ENCODE measurements at places on chromosomes 6 and 20.

DNA sequence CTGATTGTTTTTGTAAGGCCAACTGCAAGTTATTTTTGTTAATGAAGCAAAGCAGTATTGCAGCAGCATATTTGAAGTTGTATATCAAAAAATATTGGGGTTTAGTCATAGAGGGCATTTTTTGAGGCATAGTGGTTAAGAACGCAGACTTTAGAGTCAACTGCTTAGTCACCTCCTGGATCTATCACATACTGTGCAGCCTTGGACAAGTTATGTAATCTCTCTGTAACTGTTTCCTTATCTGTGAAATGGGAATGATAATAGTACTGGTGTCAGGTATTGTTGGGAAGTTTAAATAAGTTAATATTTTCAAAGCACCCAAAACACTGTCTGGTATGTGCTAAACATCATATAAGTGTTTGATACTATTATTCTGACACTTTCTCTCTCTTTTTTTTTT is 27.2 kb upstream of the EFHC1 start:
- no peak for DNase-seq

DNA sequence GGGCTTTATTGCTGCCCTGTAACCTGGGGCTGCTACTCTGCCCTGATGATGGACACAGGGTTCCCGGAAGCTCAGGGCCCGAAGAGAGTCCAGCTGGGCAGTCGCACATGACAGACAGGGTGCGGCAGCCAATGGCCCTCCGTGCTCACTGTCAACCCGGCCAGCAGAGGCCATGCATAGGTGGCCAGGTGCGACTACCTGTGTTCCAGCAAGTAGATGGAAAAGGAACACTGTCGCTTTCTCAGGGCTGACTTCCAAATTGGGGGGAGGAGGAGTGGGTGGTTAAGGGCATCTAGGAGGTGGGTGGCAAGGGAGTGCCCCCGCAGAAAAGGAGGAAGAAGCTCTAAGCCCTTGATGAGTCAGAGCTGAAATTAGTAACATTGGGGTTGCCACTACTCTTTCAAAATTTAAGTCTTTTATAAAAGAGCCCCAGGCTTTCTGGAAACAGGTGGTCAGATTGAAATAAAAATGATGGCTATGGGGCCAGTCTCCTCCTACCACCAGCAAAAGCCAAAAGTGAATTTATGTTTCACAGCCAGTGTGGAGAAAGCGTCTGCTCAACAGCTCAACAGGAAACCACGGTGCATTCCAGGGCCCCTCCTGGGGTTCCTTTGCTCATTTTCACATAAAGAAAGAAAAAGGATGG is 2.3 kb upstream of the RAMACL start:
- peak; percentile 83 for DNase-seq

DNA sequence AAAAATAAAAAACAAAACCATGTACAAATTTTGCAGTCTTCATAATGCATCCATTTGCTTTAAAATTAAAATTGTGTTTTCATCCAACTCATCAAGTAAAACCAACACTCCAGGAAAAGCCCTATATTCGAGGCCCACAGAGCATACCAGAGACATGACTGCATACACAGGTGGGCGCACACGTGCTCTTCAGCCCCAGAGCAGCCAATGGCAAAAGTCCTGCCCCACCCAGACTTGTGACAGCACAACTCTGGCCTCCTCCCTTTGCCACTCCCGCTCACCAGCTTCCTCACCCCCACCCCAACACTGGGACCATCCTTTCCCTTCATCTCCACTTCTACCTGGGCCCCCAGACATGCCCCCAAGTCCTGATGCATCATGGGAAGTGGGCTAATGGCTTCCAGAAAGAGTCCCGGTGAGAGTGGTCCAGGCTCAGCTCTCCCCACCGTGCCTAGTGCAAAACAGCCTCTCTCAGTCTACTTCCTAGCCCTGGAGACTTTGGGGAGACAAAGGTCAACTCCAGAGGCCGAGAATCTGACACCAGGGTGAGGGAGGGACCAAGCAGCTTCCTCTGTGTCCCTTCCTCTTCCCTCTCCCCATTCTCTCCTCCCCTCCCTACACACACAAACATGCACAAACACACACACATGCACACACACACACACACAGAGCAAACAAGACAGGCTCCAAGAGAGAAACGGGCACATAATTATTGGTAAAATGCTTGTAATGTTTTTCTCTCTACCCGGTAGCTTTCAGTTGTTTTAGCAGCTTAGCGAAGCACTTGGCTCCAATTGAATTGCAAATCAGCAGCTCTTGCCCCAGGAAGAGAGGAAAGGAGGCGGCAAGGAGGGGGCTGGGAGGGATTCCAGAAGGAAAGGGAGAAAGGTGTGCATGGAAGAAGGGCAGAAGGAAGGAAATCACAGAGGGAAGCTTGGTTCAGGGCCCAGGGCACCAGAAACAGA is 14.3 kb downstream of the GRM4 start:
- no peak for DNase-seq

GRCh38 chr6:34638834-34639736 is 57.5 kb downstream of the ILRUN start:
- DNase-seq: no peak

GRCh38 chr6:7134999-7135745 is 27.4 kb downstream of the RREB1 start:
- DNase-seq: no peak

- no peak for DNase-seq
Measured at GRCh38 chr20:40606237-40606636, 82.8 kb downstream of the MAFB start.

DNA sequence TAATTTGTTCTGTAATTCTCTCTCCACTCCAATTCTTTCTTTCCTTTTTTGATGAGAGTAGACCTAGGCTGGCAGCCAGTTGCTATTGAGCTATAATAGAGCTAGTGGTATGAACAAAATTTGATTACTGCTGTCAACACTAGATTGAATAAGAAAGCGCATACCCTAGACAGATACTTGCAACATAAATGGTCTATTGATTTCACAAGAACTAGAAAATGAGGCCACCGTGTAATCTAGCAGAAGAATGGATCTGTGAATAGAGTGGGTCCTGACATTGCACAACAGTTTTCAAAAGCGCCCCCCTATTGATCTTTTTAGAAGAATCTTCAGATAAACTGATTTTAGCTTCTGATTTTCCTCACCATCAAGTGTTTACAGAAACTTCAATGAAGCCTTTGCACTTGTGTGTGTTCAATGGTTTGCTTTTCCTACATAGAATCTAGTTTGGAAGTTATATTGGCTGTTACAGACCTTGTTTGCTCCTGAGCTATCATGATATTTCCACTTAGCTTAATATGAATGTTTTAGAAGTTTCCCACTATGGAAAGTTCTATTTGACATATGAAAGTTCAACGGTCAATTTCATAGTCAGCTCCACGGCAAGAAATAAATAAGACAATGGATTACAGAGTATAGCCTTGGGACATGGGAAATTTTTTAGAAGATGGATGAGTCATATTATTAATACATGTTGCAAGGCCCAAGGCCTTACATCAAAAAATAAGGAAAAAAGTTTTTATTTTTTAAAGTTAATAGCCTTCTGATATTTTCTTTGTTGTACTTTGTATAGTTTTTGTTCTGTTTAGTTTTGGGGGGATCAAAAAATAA is 55.6 kb downstream of the UTRN start:
- no peak for DNase-seq

GRCh38 chr6:161618831-161619454 is 345.1 kb upstream of the AGPAT4 start:
- no peak for DNase-seq

DNA sequence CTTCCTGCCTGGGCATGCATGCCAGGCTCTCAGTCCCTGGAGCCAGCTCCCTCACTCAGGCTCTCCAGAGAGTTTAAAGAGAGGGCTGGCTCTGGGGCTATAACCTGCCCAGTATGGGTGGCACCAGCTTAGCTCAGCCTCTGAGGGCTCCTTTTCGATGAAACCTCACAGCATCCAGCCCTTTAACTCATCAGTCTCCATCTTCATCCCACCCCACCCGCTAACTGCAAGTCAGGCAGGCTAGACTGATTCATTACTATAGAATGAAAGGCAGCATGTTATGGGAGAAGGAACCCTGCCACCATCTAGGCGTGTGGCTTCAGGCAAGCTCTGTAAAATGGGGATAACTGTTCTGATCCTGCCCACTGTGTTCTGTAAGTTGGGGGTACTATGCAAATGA is 53.5 kb downstream of the RAB44 start:
- no peak for DNase-seq

Measured in inflammatory macrophage treated with lipopolysaccharide for 1 hour (primary cell).